RWPE2 (cell line): ENCODE measurements at places on chromosomes 1 and 21.

DNA sequence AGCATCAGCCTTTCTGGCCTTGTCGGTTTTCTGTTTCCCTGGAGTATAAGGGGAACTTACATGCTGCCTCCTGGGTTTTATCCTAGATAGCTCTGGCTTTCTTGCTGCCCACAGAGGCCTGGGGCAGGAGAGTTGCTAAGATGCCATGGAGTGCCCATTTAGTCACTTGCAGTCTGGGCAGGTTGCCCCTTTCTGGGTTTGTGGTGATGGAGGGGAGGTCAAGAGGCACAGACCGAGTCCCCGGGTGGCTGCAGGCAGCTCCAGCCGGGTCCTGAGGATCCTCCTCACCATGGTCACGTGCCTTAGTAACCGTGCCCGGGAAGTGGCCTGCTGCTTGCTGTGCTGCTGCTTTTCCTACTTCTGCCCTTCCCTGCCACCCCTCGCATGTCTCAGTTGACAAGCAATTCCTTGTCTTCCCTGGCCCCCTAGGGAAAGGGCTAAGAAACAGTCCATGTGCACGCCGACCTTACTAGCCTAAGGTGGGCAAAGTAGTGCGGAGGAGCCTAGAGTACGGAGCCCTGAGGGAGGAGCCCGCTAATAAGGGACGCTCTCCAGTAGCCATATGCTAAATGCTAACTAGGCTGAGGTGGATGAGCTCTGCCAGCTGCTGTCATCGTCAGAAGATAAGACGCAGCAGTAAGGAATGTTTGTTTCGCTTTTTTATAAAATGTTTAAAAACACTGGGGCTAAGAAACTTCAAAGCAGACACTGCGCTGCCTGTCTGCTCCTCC, 34.8 kb downstream of the CLCA1 start:
- no peak for DNase-seq

DNA sequence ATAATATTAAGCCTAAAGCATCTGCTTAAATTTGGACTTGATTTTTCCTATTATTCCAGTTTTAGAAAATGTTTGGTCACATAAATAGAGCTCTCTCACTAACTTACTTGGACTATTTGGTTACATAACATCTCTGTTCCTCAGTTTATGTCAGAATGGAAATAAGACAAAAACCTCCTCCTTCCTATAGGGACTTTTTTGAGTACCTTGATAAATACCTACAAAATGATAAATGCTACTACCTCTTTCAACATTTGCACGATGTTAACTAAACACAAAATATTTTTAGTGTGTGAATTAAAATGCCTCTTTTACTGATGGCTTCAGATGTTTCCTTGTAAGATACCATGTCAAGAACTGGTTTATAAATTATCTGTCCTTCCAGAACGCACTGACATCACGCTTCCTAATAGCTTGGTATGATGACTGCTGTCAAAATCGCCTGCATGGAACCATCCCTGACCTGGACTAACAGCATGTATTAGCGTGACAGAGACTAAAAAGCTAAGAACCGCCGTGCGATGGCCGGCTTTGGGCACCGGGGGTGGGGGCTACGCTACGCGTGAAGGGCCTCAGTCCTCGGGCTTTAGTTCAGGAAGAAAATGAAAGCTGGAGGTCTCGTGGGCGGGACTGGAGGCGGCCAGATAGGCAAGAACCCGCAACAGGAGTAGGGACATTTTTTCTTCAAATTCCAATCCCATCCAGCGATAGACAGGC, 133.2 kb upstream of the BARHL2 start:
- DNase-seq = no peak

DNA sequence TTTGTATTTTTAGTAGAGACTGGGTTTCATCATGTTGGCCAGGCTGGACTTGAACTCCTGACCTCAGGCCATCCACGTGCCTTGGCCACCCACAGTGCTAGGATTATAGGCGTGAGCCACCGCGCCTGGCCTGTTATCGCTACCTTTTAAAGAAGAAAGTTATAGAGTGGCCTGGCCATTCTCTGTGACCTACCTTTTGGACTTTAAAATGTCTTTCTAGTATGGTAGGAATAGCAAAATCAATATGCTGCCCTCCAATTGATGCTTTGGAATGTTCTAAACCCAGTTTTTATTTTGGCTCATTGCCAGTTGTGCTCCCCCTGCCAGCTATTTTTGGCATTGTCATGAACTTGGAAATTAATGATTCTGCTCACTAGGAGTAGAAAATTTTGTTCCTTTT, 19.9 kb downstream of the HIPK1 start:
- no peak for DNase-seq

DNA sequence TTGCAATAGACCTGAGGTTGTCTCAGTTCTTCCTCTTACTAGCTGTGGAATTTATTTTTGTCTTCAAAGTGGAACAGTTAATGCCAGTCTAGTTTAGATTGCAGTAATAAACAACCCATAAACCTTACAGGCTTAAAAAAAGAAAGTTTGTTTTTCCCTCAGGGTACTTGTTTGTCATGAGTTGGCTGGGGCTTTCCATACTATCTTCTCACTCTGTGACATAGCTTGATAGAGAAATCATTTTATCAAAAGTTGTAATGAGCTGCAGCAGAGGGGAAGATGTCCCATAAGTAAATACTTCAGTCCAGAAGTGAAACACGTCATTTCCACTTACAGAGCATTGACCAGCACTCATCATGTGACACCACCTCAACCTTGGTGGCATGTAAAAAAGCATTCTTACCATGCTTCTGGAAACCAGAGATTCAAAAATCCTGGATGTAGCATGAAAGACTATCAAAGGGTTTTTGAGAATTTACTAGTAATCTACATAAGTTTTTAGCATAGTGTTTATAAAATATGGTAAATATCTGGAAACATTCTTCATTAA, 62.8 kb upstream of the COL11A1 start:
- no peak for DNase-seq

DNA sequence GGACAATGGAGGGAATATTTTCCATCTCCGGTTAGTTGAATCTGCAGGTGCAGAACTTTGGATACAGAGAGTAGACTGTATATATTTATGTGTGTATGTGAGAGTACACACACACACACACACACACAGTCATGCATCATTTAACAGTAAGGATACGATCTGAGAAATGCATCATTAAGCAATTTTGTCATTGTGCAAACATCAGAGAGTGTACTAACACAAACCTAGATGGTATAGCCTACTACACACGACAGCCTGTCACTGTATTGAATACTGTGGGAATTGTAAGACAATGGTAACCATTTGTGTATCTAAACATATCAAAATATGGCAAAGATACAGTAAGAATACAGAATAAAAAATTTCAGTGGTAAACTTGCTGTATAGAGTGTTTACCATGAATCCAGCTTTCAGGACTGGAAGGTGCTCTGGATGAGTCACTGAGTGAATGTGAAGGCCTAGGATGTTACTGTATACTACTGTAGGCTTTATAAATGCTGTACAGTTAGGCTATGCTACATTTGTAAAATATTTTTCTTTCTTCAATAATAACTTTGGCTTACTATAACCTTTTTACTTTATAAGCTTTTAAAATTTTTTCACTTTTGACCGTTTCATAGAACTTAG, 138.5 kb downstream of the ZZZ3 start:
- no peak for DNase-seq

DNA sequence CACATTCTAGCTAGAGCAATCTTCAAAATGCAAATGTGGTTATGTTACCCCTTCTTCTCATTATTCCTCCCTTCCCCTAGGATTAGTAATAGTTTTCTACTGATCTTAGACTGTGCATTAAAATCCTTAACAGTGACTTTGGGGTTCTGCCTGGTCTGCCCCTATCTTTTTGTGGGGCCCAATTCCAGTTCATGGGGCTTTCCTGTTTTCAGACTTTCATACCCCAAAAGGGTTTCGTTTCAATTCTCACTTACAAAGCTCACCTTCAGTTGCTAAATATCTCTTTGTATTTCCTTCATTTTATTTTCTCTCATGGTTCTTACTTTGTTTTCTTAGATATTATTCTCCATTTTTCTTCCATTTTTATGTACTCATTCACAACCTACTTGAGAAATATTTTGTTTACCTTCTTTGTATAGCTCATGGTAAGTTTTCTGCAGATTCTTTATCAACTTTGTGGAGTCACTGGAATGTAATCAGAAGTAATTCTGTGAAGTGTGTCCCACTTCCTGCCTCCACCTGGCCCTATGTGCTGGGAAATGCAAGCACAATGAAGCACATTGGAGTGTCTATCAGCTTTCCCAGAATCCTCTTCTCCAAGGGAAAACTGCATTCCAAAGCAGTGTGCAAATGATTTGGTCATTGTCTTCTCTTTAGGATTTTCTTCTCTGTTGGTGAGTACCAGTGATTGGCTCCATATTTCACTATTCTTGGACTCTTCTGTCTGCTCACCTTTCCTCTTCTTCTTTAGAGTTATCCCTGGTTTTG, 350.2 kb downstream of the ZNF326 start:
- no peak for DNase-seq

DNA sequence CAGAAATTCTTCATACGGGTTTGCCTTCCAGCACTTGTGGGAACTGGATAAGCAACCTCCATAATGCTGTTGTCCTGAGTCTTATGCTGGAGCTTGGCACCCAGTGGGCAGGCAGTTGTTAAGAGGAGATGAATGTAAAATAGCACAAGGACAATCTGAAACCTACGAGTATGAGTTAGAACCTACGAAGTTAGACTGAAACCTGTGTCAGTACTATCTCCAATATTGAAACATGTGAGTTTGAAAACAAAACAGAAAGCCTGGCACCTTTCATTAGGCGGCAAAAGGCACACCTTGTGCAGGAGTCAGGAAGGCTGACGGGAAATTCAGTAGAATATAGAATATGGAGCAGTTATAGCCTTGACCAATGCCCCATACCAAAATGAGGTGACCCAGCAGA, 489.7 kb upstream of the RGS18 start:
- DNase-seq = no peak

GRCh38 chr1:180156201-180156600, 1.5 kb downstream of the QSOX1 start:
- no peak for DNase-seq

DNA sequence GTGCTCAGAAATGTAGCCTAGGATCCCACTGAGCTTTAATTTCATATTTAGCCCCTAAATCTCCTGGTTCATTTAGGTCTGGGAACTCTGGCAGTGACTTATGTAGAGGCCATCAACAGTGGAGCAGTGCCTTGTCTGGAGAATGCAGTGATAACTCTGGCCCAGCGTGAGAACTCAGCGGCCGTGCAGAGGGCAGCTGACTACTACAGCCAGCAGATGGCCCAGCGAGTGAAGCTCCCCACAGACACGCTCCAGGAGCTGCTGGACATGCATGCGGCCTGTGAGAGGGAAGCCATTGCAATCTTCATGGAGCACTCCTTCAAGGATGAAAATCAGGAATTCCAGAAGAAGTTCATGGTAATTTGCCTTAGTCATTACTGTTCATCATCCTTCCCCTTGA, 17.8 kb downstream of the GBP6 start:
- DNase-seq = no peak

DNA sequence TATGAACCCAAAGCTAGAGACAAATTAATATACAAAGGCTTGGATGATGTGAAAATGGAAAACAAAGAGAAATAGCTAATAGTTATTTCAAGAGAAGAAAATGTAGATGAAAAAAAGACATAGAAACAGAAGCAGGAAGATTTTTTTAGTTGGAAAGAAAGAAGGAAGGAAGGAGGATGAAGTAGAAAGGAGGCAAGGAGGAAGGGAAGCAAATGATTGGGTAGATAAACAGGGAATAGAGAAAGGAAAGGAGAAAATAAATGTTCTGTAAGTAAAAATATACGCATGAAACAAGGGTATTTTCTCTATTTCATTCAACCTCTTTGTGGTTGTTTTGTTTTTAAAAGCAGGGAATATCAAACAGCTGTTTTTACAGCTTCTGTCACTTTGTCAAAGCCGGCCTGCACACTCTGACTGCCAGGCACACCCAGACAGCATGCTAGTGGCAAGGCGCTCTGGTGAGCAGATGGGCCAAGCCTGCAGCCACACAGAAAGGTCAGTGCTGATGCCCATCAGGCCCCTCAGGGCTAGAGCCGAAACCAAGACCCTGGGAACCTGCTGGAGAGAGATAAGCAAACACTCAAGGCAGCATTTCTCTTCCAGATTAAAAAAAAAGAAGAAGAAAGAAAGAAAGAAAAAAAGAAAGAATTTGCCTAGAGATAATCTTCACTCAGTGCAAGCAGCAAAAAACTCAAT, 72.9 kb upstream of the CTTNBP2NL start:
- no peak for DNase-seq

DNA sequence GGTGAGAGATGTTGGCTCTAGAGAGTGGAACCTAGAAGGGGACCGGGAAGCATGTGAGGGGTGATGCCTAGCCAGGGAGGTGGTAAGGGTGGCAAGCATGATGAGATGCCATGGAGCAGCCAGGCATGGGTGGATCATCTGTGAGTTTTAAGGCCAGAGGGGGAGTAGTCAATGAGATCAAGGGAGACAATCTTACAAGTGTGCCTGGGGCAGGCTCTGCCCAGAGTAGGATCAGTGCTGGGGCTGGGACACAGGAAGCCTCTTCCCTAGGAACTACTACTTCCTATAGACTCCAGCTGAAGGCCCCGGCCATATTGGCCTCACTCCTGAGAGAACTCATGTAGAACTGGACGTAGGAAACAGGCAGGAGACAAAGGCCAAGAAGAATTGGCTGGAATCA, 192.4 kb upstream of the CSF3R start:
- DNase-seq = no peak

DNA sequence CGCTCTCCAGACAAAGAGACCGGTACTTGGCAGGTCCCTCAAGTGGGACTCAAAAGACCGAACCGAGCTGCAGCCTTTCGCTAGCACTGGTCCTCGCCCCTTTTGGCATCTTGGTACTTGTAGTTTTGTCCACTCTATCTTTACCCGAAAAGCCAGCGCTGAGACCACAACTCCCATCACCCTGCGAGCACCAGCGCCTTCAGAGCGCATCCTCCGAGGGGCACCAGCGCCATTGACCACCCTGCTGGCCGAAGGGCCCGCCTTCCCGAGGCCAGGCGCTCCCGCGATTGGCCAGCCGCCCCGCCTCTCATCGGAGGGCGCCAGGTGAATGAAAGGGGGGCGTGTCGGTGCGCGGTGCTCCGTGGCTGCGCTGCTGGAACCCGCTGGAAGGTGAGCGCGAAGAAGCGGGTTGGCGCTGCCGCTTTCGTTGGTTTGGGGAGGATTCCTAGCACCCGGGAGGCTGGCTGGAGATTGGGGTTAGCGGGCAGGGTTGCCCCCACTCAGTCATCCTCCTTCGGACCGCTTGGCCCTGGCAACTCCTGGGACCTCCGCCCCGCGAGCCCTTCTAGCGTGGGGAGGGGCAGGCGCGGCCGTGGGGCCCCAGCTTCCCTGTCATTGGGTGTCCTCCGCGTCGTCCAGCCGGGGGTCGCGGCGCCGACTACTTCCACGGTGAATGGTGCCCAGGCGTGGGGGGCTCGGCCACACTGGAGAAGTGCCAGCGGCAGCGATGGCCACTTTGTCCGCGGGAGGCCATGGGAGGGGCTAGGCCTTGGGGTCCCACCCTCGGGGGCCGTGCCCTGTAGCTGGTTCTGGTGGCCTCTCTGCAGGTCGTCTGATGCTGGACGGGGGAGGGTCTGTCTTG, at the start of gene ZBTB8B:
TSS of gene ZBTB8B (plus strand) at position 357 of the 862 bp plus-strand sequence. CDS start 5,553 bp downstream, outside the sequence.
- DNase-seq = peak; percentile 87

DNA sequence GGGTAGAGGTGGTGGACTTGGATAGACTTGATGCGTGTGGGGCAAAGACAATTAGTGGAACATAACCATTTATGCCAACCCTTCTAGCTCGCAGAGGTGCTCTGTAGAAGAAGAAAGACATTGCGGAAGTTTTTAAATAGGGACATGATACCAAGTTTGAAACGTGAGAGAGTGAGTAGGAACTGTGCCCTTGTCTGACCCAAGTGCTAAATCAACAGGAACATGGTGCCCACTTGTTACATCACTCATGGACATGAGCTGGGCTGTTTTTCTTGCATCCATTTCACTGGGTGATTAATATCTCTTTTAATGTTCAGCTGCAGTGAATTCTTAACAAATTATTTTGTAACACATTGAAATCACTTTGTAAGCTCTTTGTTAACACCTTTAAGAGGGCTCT, 408.1 kb upstream of the VAMP3 start:
- DNase-seq = no peak
